ENCODE measurements at places on chromosomes 3 and 15.
A peak's percentile ranks its signal among the peaks of the same experiment; 100 is the strongest.

- DNase-seq: no peak
These were observed 68.7 kb downstream of the TRAK1 start for GRCh38 chr3:42159706-42160472.

DNA sequence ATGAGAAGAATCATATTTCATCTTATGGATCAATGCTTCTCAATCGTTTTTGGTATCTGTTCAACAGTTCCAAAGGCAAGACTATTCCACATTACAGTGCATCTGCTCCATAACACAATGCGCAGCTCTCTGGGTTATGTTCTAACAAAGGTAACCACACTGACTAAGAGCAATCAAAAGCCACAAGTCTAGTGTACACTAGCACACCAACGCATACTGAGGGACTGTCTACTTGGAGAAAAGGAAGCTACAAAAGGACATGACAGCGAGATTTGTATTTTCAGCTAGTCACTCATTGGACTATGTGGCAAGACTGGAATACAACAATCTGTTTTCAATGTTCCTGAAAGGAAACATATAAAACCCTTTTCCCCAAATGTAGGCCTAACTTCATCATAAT, 35.8 kb downstream of the SETD2 start:
- DNase-seq: no peak

GRCh38 chr3:185859294-185859972, 34.6 kb upstream of the IGF2BP2 start:
- DNase-seq: no peak

GRCh38 chr15:67479781-67480505, 41.0 kb upstream of the C15orf61 start:
- DNase-seq: no peak

DNA sequence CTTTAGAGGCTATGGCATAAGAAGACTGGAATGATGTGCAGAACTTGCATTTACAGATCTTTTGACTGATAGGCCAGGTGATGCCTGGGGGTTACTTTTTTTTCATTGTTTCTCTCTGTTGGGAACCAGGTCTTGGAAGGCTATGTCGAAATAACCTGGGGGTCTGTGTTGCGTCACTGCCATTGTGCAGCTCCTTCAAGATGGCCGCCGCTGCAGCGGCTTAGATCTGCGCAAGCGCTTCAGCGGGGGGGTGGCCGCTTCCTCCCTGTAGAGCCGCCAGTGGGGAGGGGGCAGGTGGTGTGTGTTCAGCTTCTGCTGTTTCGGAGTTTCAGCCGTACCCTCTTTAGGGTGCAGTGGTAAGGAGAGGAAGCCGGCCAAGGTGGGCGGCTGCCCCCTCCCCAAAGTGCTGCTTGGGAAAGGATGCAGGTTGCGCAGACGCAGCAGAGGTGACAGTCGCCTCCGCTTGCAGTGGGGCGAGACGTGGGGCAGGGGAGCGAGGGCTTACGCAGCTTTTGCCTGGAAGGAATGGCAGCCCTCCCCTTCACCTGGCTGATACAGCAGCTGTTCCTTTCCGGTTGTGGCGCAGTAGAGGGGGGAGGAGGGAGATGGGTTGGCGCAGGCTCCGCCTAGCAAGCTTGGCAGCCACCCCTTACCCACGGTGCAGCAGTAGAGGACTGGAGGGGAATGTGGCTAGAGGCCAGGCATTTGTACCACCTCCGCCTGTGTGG, 1.5 kb downstream of the SNRPN start:
- peak; percentile 80 for DNase-seq

DNA sequence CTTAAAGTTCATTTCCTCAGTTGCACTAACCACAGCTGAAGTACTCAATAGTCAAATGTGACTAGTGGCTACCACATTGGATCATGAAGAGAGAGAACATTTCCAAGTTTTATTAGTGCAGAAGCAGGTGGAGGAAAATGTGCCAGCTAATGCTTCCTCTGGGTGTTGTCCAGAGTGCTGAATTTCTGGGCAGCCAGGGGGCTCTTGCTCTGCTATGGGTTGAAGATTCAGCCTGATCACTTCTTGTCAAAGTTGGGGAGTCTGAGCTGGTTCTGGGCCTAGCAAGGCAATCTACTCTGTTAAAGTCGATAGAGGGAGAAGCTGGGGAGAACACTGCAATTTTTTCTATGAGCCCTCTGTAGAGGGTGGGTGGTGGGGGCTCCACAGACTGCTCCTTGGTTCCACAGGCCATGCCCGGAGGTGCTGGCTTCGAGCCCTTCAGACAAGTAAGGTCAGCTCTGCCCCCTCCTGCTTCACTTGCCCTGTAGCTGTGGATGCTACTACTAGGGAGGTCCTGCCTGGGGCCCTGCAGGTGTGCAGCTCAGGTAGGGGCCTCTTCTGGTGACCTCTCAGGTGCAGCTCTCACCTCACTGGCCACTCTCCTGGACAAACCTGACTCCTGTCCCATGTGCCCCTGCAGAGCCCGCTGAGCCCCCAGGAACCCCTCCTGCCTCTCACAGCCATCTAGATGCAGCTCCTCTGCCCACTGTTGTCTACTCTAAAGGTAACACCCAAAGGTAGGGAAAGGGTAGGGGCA, 8.2 kb downstream of the ALG3 start:
- DNase-seq: no peak

- no peak for DNase-seq
These were observed 15.8 kb downstream of the TGM4 start for GRCh38 chr3:44890258-44890657.

DNA sequence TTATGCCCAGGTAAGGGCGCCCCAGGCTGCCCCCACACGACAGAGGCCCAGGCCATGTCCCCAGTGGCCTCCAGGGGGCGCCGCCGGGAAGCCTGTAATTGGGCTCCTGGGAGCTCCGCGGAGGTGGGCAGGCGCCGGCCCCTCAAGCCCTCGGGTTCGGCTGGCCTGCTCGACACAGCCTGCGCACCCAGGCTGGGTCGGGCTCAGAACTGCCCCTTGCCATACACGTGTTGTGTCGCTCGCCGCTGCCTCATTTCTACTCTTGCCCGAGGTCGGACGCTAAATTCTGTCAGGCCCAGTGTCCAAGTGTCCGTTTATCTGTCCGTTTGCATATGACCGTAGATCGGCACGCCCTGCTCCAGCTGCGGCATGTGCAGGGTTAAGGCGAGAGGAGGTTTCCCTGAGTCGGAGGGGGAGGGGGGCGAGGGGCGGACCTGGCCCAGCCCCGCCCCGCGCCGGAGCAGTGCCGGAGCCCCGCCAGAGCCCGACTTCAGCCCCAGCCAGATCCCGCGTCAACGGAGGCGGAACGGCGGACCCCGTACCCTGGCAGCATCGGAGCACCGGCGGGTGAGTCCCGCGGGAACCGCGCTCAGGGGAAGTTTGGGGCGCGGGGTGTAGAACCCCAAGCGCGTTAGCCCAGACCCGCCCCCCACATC, at the start of gene KLHDC8B:
KLHDC8B (plus strand) TSS at position 480 of the 656 bp plus-strand sequence. CDS start 1,172 bp downstream, outside the sequence.
- DNase-seq: peak; percentile 64

DNA sequence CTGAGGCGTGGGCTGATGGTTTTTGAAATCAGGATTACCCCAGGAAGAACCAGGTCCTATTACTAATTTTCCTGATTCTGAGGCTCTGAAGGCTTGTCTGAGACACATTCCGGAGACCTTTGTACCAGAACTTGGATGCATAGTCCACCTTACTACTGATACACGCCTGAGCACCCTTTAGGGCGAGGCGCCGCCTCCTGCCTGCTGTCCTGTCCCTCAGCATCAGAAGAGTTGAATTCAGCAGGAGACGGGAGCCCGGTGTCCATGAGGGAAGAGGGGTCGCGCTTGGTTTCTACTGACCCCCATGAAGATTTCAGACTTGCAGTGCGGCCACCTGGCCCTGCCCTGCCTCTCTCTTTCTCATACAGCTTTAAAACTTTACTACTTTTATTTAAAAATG, 49.9 kb downstream of the KLF13 start:
- no peak for DNase-seq

- DNase-seq: no peak
These were observed 13.5 kb downstream of the TBC1D21 start for GRCh38 chr15:73886717-73887345.

Data from midbrain (tissue), 1 donor.